ENCODE measurements at places on chromosomes 3 and 15.

- no peak for DNase-seq
These were observed 62.2 kb downstream of the MB21D2 start for GRCh38 chr3:192855434-192855833.

GRCh38 chr3:142159083-142159740 is 9.9 kb upstream of the TFDP2 start:
- DNase-seq = no peak

GRCh38 chr3:16503191-16503776 is 10.2 kb downstream of the RFTN1 start:
- DNase-seq = no peak

GRCh38 chr15:71228403-71228802 is 113.1 kb downstream of the THSD4 start:
- DNase-seq = no peak

DNA sequence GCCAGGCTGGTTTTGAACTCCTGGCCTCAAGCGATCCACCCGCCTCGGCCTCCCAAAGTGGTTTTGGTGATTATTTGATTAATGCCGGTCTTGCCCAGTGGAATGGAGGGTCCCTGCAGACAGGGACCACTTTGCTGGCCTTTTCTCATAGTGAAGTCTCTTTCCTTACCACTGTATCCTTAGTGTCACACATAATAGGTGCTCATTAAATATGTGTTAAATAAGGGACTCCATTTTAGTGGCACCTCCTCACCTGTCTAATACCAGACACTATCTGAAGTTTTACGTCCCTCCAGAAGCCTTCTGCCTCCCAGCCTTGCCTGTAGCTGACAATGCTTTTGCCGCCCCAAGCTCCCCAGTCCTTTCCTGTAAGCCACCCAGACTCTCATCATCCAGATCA is 91.3 kb downstream of the AAGAB start:
- DNase-seq = no peak

DNA sequence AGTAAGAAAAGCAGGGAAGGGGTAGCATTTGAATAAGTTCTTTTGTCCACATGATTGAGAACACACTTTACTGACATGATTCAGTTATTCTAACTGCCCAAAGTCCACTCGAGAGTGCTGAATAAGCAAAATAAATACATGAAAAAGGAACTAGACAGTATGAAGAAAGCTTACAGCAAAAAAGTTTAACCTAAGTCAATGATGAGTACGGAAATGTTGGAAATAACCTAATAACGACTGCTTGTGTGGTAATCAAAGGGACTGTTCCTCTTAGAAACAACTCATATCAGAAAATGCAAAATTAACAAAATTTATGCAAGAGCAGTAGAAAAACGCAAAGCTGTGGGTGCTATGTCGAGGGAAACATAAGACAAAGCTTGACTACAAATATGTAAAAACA is 36.6 kb downstream of the DMXL2 start:
- no peak for DNase-seq

DNA sequence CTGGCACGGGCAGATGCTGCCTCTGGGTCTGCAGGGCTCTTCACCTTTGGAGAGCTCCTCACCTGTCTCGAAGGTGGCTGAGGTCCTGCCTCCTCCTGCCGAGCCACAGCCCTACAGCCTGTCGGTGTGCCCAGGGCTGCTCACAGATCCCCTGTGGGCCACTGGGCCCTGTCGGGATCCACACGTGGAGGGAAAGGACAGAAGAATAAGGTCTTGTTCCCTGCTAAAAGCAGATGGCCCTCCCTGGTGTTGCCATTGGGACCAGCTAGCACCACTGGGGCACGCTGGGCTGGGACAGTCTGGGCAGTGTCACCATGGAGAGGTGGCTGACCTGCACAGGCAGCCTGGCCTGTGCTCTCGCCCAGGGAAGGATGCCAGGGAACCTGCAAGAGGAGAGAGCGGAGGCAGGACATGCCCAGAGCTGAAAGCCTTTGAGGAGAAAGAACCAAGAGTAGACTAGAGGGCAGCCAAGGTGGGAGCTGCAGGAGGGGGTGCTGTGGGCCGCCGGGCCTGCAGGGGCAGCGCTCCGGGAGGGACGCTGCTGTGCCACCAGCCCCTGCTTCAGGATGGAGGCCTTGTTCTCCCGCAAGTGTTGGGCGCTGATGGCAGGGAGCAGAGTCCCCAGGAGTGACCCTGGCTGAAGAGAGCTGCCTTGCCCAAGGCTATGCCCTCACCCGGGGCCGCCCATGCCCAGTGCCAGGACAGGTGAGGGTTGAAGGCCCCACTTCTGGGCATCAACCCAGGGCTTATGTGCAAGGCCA is 210.2 kb downstream of the XXYLT1 start:
- no peak for DNase-seq

DNA sequence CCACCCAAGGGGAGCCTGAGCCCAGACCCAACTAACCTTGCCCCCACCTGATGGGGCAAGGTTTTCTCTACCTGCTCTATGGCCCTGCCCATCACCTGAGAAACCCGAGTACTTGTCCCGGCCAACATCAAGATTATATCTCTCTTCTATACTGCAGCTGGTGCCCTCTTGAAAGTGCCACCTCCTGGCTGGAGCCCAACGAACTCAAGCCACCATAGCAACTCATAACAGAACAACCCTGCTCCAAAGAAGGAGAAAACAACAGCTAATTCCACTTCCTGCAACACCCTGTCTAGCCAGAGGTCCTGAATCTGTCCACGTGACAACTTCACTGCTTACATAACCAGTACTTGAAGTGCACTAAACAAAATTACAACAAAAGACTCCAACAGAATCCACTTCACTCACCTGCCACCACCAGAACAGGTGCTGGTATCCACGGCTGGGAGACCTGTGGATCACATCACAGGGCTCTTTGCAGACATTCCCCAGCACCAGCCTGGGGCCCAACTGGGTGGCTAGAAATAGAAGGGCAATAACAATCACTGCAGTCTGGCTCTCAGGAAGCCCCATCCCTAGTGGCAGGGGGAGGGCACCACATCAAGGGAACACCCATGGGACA is 49.2 kb downstream of the PIERCE2 start:
- DNase-seq = no peak

DNA sequence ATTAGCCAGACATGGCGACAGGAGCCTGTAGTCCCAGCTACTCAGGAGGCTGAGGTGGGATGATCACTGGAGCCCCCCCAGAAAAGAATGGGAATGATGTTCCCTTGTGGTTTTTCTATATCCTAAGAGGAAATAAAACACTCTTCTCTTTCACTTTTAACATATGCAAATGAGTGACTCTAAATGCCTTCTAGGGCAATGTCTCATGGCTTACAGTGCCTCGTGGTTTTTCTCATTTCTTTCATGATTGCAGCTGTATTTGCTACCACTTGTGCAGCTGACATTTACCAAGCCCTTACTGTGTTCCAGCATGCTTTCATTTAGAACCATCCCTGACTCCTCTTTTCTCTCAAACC is 26.4 kb downstream of the STOML1 start:
- no peak for DNase-seq

All from KG1 (cell line).